ENCODE measurements at places on chromosomes 12 and 14.
A peak's percentile ranks its signal among the peaks of the same experiment; 100 is the strongest.

DNA sequence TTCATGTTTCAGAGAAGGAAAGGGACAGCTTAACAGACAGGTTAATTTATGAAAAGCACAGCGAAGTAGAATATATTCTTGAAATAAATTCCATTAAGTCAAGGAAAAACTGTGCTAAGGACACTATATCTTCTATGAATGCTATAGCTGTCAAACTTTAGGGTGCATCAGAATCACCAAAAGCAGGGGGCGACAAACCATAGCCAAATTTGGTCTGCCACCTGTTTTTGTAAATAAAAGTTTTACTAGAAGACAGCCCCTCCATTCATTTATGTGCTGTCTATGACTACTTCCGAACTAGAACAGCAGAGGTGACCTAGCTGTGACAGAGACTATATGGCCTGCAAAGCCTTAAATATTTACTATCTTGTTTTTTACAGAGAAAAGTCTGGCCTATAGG lies 25.9 kb downstream of the PPP4R3A start:
- no peak for DNase-seq

- no peak for DNase-seq
Measured at GRCh38 chr12:18824287-18824686, 86.4 kb downstream of the CAPZA3 start.

- no peak for DNase-seq
Measured at GRCh38 chr14:68441542-68441941, 351.3 kb downstream of the ZFP36L1 start.

DNA sequence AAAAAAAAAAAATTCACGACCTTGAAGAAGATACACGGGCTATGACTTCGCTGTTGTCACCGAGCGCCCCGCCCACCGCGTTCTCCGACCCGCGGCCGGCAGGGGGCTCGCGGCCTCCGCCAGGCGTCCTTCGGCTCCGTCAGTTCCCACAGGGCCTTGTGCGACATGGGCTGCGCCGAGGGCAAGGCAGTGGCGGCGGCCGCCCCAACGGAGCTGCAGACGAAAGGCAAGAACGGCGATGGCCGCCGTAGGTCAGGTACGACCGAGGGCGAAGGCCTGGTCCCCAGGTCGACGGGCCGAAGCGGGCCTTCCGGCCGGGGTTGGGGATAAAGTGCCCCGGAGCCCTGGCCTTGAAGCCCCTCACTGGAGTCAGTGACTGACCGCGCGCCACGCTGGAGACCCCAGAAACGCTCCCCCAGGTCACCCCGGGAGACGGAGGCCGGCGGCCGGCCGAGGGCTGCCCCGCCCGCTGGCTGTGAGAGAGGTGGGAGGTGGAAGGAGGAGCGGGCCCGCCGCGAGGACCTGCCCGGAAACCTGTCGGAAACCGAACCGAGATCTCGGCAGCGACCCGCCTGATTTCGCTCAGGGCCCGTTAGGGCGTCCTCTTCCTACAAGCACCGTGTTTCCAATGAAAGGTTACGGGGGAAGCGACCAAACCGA lies at the start of gene TXNRD1:
TXNRD1 (plus strand) TSS at position 142 of the 660 bp plus-strand sequence; CDS start at position 166, 24 bp downstream.
- peak; percentile 58 for DNase-seq

All from mammary epithelial cell (primary cell).